ENCODE measurements at places on chromosomes 7 and 10. TPM values are rescaled to one million over a fixed set of nuclear protein-coding genes. Genes with fewer than 3 reads are reported as not detected.

GRCh38 chr10:119498889-119499676, 43.4 kb downstream of the RGS10 start:
- no peak for DNase-seq
- H3K27me3 ChIP-seq: no peaks in the 10 kb centered on the region
- H3K4me3 ChIP-seq: no peak overlapping the region

DNA sequence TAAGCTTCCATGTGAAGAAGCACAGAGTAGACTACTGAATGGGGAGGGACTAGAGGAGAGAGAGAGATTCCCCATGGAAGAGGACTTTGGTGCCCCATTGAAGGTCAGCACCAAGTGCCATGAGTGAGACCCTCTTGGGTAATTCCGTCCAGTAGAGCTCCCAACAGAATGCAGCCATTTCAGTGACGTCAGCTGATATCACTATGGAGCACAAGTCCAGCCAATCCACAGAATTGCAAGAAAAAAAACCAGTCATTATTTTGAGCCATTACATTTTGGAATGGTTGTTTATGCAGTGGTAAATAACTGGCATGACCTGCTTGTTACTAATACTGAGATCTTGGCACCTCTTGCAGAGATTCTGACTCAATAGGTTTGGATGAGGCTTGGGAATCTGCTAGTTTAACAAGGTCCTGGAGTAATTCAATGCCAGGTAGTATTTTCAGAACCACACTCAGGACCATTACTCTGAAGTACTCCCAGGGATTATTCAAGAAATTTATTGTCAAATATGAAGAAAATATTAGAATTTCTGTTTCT, 52.6 kb upstream of the SP8 start:
- no peaks in the 10 kb centered on the region for H3K36me3 ChIP-seq
- DNase-seq: no peak
- H3K4me1 ChIP-seq: no peaks in the 10 kb centered on the region
- H3K4me3 ChIP-seq: no peak overlapping the region

GRCh38 chr10:20608503-20608902, 288.6 kb downstream of the NEBL start:
- H3K36me3 ChIP-seq: no peaks in the 10 kb centered on the region
- no peaks in the 10 kb centered on the region for H3K27me3 ChIP-seq
- no peak overlapping the region for H3K27ac ChIP-seq
- H3K4me3 ChIP-seq: no peak overlapping the region
- H3K4me1 ChIP-seq: no peaks in the 10 kb centered on the region
- no peak for DNase-seq

DNA sequence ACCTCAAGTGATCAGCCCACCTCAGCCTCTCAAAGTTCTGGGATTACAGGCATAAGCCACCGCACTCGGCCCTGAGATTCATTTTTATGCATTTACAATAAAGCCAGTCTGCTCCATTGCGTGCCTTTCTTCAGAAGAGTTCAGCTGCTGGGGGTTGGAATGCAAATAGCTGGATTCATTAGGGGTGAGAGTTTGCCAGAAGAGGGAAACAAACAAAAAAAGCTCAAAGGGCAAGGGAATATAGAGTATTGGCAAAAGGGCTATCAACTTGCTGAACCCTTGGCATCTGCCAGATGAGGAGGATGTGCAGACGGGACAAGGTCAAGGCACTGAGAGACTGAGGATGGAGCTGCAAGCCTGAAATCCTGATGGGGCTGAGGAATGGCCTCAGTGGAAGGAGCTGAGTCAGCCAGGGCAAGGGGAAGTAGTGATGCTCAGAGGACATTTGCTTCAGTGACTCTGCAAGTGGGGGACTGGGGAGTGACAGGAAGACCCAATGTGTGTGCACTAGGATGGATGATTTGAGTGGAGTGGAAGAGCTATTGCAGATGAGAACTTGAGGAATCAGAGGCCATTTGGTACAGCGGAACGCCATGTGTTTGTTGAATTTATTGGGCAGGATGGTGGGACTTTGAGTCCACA, 75.0 kb upstream of the ARMC3 start:
- no peaks in the 10 kb centered on the region for H3K36me3 ChIP-seq
- no peaks in the 10 kb centered on the region for H3K4me1 ChIP-seq
- no peak for DNase-seq
- no peak overlapping the region for H3K4me3 ChIP-seq
- H3K27me3 ChIP-seq: no peaks in the 10 kb centered on the region

DNA sequence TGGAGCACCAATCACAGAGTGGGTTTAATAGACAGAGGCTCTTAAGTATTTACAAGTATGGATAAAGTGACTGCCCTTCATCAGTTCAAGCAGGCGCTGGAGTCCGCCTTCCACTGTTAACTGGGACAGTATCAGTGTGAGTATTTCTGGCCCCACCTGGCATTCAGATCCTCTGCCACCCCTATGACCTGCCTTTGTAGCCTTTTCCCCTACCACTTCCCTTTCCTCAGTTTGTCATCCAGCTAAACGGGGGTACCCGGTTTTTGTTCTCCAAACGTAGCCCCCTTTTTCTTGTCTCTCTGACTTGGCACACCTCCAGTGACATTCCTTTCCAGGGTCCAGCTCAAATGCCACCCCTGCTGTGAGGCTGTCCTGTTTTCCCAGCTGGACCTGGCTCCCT, 134.4 kb downstream of the SNX10 start:
- no peak for DNase-seq
- H3K36me3 ChIP-seq: no peaks in the 10 kb centered on the region
- no peak overlapping the region for H3K4me3 ChIP-seq
- no peak overlapping the region for H3K27ac ChIP-seq

- H3K36me3 ChIP-seq: no peaks in the 10 kb centered on the region
- no peak overlapping the region for H3K4me3 ChIP-seq
- no peak overlapping the region for H3K27ac ChIP-seq
Measured at GRCh38 chr7:46153583-46153950, 232.5 kb upstream of the IGFBP3 start.

DNA sequence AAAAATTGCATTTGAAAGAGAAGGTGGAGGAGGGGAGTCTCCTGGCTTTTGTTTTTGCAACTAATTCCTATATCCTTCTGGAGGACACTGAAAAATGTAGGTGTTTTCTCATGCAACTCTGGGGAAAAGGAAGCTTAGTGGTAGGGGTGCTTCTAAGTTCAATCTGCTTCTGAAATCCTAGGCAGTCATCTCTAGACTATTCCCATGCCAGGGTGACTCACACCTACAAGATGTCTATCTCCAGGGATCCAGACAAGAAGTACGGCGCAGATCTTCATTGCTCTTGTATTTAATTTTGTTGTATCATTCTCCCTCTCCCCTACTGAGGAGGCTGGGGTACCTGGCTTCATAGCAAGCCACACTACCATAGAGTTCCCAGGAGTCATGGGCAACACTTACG, 258.8 kb downstream of the PHF14 start:
- no peaks in the 10 kb centered on the region for H3K27me3 ChIP-seq
- no peak for DNase-seq
- no peaks in the 10 kb centered on the region for H3K36me3 ChIP-seq
- H3K27ac ChIP-seq: no peak overlapping the region
- H3K4me3 ChIP-seq: no peak overlapping the region
- H3K4me1 ChIP-seq: no peaks in the 10 kb centered on the region

DNA sequence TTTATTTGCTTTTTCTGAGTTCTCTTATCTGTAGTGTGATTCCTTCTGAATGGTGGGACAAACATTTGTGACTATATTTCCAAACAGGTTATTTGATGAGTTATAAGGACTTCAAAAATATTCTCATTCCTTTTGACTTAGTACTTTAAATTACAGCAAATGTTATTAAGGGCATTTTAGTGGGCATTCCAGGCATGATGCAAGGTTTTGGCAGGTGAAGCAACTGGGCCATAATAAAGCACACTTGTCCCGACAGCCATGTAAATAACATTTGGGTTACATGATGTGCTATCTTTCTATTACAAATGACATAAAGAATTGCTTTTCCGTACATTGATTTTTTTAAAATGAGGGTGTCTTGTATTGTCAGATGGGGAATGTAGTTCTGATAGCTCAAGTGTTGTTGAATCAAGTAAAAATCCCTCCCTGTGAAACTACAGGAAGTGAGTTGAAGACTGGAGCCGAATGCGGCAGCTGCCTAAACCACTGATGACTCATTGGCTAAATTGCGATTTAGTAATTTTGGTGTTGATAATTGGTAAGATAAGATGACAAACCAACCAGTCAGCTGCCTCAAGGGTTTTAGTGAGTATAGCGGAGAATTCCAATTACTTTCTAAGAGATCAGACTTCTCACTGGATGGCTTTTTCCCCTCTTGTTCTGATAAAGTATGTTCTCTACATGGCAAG, 231.3 kb upstream of the NPY start:
- H3K27me3 ChIP-seq: no peaks in the 10 kb centered on the region
- H3K36me3 ChIP-seq: no peaks in the 10 kb centered on the region
- no peak overlapping the region for H3K27ac ChIP-seq
- DNase-seq: no peak
- H3K4me1 ChIP-seq: no peaks in the 10 kb centered on the region

DNA sequence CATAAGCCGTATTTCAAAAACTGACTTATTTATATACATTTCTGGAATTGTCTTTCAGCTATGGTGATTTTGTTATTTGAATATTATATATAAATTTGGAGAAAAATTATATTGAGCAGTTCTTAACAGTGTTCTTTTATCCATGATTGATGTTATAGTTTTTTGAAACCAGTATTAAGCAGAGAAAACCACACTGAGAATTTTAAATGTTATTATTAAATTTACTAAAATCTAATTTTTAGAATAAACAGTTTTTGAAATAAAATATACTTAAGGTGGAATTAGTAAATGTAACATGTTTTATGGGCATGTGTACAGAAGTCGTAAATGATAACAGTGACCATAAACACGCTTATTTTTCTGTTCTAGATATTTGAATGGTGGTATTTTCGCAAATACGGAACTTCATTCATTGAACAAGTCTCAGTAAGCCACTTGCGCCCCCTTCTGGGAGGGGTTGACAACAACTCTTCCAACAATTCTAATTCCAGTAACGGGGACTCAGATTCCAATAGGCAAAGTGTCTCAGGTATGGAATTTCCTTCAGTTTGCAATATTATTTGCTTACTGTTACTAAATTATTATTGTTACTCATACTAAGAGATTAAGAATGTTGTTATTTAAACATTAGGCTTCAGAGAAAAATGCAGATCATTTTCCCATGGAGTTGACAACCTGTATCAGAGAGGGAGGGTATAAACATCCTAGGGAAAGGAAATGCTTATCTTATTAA, 166.1 kb downstream of the ST7 start:
- H3K4me3 ChIP-seq: no peak overlapping the region
- peak; percentile 73 for DNase-seq
- no peaks in the 10 kb centered on the region for H3K36me3 ChIP-seq
- H3K27me3 ChIP-seq: no peaks in the 10 kb centered on the region
- no peaks in the 10 kb centered on the region for H3K4me1 ChIP-seq
- H3K27ac ChIP-seq: no peak overlapping the region

GRCh38 chr10:49151025-49151445, 17.2 kb upstream of the FAM170B start:
- H3K27ac ChIP-seq: no peak overlapping the region
- no peaks in the 10 kb centered on the region for H3K36me3 ChIP-seq
- no peaks in the 10 kb centered on the region for H3K27me3 ChIP-seq
- no peak for DNase-seq
- H3K4me3 ChIP-seq: no peak overlapping the region
- no peaks in the 10 kb centered on the region for H3K4me1 ChIP-seq

GRCh38 chr10:104234934-104235333, 2.8 kb upstream of the CFAP43 start:
- H3K27me3 ChIP-seq: no peaks in the 10 kb centered on the region
- H3K4me1 ChIP-seq: no peaks in the 10 kb centered on the region
- no peaks in the 10 kb centered on the region for H3K36me3 ChIP-seq

DNA sequence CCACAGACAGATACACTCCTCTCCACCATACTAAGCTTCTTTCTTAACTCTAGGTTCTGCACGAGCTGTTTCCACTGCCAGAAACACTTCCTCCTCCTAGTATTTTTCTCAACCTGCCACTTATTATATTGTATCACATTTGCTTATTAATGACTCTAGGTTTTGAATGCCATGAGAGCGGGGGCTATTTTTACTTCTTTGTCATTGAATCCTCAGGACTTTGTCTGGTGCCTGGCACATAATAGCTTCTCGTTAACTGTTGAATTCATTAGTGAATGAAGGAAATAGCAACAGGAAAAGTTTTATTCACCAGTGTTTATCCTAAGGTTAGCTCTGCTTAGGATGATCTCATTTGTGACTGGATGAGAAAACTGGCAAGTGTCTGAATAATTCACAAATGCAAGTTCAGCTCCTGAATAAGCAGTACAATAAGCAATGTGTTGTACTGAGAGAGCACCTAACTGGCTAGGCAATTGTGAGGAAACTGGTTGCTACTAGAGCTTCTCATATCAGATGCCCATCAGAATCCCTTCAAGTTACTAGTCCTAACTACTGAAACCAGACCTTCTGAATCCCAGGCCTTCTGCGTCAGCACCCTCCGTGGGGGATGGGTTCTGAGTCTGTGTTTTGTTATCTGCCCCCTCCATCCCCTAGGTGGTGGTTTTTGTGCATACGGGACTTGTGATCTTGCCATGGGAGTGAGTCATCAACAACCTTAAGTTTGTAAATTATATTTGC, 92.7 kb downstream of the LSMEM1 start:
- H3K4me1 ChIP-seq: no peaks in the 10 kb centered on the region
- H3K27me3 ChIP-seq: no peaks in the 10 kb centered on the region
- no peak overlapping the region for H3K4me3 ChIP-seq
- DNase-seq: no peak

DNA sequence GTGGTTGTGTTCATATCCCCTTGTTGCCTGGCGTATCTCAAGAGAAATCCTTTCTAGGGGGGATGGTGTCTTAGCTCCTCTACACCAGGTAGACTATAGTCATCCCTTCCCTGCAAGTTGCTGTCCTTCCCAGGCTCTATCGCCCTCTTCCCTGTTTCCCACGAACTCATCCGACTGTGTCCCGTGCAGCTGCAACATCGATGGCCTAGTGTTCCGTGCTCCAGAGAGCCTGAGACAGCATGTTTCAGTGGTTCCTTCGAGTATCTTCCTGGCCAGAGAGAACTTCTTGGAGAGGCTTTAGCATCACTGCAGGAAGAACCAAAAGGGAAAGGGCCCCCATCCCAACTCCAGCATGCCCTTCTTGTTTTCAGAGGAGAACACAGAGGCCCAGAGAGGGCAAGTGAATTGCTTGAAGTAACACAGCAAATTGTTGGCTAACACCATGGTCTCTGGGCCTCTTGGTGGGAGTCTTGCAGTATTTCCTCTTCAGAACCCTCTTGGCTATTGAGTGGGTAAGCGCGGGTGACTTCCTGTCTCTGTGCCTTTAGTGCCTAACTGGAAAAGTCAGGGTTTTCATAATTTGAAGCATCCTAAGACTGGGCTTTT, 162.9 kb downstream of the RGS10 start:
- H3K27me3 ChIP-seq: no peaks in the 10 kb centered on the region
- H3K36me3 ChIP-seq: no peaks in the 10 kb centered on the region
- H3K27ac ChIP-seq: no peak overlapping the region
- no peaks in the 10 kb centered on the region for H3K4me1 ChIP-seq

Gene CFAP70
- total RNA-seq: 1.5 TPM

Gene VAX1
- total RNA-seq: not detected

All from uterus (tissue), 4 donors.